ENCODE measurements at places on chromosomes 11 and 22.
A peak's percentile ranks its signal among the peaks of the same experiment; 100 is the strongest.

GRCh38 chr22:37525073-37525745 is 6.0 kb upstream of the CARD10 start:
- no peak for DNase-seq

GRCh38 chr11:122772945-122773344 is 65.4 kb upstream of the CRTAM start:
- no peak for DNase-seq

DNA sequence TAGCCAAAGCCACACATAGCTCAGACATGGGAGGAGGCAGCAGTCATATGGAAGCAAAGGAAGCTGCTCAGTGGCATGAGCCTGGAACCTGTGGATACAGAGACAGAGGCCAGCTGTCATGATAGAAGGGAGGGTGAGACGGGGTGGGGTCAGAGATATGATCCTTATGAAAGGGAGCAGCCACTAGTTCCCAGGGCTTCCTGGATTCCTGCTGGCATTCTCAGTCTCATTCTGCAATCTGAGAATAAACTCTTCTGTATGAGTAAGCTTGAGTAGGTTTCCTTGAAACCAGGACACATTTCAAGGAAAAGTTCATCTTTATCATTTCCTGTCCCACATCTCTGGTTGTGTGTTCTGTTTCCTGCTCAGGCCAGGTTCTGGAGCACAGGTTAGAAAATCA is 220.2 kb upstream of the SNX19 start:
- DNase-seq, result no peak

DNA sequence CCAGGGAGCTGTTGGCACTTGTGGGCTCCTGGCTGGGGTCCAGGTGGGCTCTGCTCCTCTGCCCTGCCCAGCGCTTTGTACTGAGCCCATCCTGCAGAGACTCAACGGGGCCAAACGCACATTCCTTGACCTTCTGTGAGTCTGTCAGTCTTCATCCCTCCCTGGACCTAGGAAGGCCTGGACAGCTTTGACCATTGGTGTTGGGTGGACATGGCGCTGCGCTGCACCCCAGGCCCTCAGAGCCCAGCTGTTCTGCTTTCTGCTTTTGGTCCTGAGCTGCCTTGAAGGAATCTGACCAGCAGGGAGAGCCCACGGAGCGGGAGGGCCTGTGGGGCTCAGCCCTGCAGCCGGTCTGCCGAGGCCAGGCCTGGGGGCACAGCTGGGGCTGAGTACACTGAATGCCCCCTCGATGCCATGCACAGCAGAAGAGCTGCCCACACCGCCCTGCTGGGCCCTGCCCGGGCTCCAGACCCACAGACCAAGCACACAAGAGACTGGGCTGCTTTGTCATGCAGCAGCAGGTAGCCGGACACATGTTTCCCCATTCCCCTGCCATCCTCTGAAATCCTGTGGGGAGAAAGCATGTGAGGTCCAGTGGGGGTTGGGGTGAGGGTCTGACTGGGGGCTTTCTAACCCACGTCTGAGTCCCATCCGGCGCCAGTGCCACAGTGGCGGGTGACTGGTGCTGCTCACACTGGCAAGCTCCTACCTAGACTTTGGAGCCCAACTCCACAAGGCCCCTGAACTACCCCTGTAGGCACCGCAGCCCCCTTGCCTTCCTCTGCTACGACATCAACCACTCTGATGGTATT is 24.1 kb upstream of the CCDC188 start:
- peak; percentile 48 for DNase-seq

DNA sequence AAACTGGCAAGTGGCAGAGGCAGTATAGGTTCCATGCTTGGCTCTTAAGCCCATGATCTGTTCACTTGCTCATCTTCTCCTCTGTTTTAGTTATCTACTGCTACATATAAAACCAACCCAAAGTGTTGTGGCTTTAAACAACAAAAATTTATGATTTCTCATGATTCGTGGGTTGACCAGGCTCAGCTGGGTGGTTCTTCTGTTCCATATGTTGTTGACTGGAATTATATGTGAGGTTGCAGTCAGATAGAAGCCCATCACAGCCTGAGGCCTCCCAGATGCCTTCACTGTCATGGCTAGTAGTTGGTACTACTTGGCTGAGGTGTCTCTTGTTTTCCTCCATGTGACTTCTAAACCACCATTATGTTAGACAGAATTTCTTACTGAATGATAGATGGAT is 632.6 kb downstream of the NELL1 start:
- DNase-seq, result no peak

- DNase-seq, result no peak
Observed at GRCh38 chr22:43300891-43301676, 42.1 kb downstream of the SCUBE1 start.

GRCh38 chr11:116643521-116643920 is 129.3 kb downstream of the BUD13 start:
- no peak for DNase-seq
